ENCODE measurements at places on chromosomes 6 and 20.

- DNase-seq, result no peak
Observed at GRCh38 chr6:10421158-10421920, 6.5 kb upstream of the TFAP2A start.

- peak; percentile 89 for DNase-seq
Observed at GRCh38 chr6:170516783-170517616, 36.1 kb downstream of the PSMB1 start.

GRCh38 chr20:8526610-8527009, 394.5 kb downstream of the PLCB1 start:
- no peak for DNase-seq

GRCh38 chr6:89048288-89048923, 32.1 kb upstream of the PNRC1 start:
- no peak for DNase-seq

GRCh38 chr6:75643173-75643572, 41.5 kb downstream of the SENP6 start:
- no peak for DNase-seq

GRCh38 chr6:141764388-141764787, 368.3 kb upstream of the GJE1 start:
- DNase-seq, result no peak

DNA sequence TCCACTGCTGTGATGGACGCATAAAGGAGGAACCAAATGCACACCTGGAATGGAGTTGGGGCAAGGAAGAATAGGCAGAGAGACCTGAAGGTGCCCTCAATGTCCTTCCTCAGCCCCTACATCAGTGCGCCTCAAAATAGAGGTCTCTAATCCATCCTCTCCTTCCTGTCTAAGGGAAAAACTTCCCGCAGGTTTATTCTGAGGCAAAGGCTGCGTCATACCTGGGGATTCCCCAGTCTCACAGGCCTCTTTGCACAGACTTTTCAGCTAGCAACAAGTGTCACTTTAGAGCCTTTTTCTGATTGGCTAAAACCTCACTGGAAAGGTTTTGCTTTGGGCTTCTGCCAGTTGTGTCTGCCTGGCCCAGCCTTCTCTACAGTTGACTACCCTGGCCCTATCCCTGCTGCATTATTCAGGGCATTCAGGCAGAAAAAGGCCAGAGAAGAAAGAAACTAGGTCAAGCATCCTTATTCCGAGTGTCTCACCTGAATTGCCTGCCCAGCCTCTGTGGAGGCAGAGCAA, 1.8 kb upstream of the HLA-DQB1 start:
- DNase-seq, result no peak

GRCh38 chr20:55515832-55516231, 489.5 kb downstream of the CBLN4 start:
- no peak for DNase-seq

DNA sequence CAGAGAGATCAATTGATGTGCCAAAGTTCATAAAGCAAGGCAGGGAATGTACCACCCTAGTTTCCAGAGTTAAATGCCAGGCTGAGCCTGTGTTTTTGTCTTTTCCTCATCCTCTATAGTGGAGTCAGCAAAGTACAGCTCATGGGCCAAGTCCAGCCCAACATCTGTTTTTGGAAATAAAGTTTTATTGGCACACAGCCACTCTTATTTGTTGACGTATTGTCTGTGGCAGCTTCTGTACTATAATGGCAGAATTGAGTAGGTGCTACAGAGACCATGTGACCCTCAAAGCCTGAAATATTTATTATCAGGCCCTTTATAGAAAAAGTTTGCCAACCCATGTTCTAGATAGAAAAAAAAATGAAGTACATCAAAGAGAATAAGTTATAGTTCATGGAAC, 187.0 kb downstream of the TSHZ2 start:
- DNase-seq, result no peak

DNA sequence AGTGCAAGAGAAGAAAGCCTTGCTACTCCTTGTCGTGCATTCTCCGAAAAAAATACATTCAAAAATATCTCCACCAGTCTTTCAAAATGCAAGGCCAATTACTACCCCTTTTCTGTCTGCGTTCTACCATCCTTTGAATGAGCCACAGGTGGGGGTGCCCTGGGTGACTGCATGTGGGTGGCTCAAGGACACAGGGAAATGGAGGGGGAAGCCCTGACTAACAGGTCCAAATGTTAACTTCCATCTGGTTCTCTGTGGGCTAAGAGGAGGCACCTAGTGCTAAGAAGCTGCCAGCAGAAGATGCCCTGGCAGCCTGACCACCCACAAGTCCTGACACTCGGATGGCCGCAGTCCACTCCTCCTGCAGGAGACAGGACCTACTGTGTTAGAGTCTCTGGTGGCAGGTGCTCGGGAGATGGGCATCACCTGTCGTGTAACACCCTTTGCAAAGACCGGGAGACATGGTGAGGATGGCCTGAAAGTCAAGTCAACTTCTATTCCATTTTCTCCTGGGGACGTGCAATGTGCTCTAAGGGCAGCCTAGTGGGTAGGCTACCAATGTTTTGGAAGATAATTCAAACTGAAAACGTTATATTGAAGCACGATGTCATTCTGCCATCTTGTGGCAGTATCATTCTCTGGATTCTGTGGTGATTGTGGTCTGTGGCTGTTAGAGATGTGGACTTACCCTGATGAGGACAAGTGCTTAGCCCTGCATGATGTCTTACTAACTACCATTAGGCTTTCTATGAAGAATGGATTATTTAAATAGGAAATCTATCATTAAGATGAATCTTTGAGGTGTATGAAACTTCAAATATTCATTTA, 27.4 kb upstream of the IGF2R start:
- no peak for DNase-seq

DNA sequence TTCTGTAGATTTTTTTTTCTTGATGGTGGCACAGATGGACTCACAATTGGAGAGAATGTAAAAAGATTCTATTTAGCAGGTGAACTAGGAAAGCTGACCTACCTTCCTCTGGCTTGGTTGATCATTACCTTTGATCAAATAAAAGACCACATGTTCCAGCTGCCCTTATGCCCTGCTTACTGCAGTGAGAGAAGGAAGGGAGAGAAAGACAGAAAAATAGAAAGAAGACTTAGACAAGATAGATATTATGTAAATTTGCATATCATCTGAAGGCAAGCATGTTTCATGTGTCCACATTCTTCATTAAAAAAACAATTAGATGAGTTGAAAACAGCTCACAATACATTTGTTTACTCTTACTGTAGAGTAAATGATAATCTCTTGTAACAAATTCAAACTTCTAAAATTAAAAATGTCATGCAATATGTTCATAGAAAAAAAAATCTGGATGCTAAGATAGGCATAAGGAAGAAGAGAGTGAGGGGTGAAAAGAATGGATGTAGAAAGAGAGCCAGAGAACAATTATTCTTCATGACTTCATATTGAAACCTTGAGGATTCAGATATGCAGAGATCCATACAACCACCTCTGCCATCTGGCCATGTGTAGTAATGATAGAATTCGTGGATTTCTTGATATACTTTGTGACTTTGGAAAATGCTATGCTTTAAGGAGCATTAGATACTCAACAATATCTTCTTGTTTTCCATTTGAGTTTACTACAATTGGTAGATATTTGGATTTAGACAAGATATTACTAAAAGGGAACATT, 71.7 kb downstream of the RFX6 start:
- no peak for DNase-seq

- DNase-seq, result no peak
Observed at GRCh38 chr20:4476903-4477500, 244.7 kb upstream of the PRND start.

DNA sequence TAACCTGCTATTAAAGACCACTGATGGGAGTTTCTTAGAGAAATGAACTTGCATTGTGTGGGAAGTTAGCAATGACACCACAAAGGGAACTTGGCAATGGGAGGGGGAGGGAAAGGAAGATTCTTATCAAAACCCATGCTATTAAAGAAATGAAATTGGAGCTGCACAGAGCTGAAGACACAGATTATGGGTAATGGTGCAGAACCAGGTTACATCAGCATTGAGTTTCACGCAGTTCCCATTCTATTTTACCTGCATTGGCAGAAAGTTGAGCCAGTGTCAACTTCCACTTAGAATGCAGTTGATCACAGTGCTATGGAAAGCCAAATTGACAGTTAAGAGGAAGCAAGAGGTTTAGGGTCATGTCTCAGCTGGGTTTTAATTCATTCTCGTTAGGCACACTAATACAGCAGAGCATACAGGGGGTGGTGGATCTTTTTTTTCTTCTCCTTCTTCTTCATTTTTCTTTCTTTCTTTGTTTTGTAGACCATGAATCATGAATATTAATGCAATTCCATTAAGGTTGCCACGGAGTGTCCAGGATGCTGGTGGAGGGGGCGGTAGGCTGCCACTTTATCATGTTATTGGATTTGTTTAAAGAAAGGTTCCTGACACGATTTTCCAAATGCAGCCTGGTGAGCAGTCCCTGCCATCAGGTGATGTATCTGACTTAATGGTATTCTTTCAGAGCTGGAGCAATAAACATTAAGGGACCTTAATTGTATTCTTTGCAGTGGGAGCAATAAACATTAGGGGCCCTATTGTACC, 1092.0 kb upstream of the MAP3K7 start:
- peak; percentile 76 for DNase-seq

- DNase-seq, result no peak
Observed at GRCh38 chr6:42378125-42378524, 73.6 kb downstream of the TRERF1 start.

GRCh38 chr6:117440706-117441525, 15.2 kb upstream of the ROS1 start:
- DNase-seq, result no peak

DNA sequence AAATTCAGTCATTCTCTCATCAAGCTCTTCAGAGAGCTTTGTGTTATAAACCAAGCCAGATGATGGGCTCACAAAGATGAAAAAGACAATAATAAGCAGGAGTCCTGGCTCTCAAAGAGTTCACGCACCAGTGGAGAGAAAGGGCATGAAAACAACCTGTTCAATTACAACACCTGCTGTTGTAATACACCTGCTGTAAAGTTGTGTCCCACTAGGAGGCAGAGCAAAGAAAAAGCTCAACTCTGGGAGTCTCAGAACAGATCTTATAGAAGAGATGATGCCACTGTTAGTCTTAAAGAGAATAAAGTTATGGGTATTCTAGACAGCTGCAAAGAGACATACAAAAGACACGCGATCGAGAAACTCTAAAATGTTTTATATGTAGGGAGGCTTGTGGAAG, 100.6 kb downstream of the DCDC2 start:
- no peak for DNase-seq

DNA sequence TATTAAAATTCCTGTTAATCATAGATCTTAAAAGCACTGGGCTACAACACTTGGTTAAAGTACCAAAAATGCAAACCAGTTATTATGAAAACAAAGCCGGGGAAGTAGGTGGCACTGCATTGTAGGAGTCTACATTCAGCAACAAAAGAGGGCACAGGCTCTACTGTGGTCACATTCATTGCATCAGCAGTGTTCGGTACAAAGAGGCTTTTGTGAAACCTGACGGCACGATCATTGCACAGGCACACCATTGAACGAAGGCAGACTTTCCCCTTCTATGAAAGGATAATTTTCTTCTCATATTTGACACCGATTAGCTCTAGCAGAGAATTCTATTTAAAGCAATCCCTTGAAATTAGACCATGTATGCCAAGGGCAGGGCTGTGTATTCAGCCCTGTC, 44.6 kb upstream of the AGPAT4 start:
- DNase-seq, result no peak

DNA sequence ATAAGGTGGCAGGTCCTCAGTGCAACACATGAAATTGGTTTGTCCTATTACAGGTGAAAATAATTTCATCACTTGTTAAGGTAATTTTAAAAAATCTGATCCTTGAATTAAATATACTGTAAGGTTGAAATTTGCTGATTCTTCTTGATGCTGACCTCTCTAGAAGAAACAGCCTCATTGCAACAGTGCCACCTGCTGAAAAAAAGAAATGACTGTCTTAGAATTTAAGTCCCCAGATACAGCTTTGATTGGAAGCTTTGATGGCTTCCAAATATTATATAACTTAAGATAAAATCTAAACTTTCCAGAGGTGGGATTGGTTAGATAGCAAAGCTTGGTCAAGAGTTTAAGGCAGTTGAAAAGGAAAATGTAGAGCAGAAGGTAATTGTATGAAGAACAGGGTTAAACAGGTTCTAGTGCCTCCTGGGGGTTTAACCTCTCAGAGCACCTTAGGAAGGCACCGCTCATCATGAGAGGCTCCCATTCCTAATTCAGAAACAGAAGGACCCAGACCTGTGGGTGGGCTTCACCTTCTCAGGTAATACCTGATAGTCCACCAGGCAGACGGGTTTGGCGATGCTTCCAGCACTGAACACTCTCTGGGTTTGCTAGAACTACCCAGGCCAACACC, 401.0 kb downstream of the PAX1 start:
- peak; percentile 51 for DNase-seq

- no peak for DNase-seq
Observed at GRCh38 chr6:137227871-137228302, 8.7 kb upstream of the IFNGR1 start.
